BE2C (cell line): ENCODE measurements at places on chromosomes 4 and X.

- DNase-seq: no peak
These were observed 31.9 kb downstream of the CASP6 start for GRCh38 chr4:109671350-109671749.

DNA sequence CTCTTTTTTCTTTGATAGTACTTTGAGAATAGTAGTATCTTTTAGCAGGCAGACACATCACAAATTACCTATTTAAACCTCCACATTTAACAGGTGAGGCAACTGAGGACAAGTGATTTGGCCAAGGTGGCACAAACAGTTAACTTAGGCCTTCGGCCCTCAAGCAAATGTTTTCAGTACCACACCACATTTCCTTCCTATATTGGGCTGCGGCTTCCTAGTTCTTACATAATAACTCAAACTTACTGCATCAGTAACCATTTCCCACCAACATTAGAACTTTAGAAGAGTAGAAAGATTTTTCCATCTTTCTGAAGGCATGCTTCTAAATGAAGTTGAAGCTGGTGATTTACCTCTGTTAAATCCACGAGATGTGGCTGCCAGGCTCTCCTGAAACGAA is 63.2 kb upstream of the SLC4A4 start:
- no peak for DNase-seq

DNA sequence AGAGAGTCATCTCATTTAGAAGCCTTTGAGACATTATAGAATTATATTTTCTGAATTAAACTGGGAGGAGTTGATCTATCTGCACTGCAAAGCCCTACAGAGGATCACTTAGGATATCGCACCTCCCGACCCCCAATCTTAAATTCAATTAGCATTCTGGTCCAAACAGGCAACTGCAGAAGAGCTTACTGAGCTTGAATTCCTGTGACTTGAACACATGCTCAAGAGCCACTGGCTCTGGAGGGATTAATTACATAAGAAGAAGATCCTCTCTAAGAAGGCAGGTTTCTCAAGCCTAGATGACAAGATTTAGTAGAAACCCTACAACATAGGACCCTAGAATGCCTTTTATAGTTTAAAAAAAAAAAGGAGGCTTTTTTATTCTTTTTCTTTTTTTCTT is 548.9 kb downstream of the ARAP2 start:
- no peak for DNase-seq

DNA sequence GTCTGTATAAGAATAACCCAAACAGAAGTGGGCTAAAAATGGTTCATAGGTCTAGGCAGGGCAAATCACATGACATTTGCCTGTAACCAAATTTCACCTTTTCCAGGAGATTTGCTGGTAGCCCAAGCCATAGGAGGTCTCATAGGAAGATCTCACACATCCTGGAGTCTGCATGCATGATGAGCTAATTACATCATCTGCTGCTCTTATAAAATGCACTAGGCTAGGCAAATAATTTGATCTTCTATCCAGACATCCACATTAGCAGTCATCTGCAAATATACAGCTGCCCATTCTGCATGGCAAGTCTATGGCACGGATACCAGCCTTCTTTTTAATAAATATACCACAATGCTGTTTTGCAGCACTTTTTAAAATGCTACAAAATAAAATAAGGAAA is 87.2 kb downstream of the MAPK10 start:
- no peak for DNase-seq

DNA sequence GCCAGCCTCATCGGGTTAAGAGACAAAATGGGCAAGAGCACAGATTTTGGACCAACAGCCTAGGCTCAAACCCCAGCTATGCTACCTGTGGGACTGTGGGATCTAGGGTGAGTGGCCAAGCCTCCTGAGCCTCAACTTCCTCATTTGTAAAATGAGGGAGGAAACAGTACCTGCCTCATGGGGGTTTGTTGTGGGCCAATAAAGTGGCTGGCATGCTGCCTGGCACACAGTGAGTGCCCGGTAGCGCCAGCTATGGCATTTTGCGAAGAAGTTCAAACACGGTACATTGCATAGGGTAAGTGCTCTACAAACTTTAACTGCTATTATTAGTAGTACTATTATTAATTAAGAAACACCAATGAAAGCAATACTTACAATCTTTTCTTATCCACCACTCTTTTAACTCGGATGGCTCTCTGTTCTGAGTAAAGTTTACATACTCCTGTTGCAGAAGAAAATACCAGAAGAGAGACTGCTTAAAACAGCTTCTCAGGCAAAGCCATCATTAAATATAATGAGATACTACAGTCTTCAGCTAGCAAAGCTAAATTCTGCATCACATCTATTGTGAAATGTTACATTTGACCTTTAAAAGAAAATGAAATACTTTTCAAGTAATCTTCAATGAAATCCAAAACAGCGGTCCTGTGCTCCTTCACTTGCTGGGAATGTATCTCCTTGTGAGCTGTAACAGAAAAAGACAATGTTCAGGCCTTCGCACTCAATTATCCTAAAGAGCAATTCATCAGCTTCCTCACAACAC is 70.1 kb downstream of the NSG1 start:
- no peak for DNase-seq

- no peak for DNase-seq
These were observed 11.5 kb downstream of the CLCN4 start for GRCh38 chrX:10168226-10168625.

GRCh38 chr4:141132709-141133145 is 542 bp downstream of the RNF150 start:
- peak; percentile 68 for DNase-seq

GRCh38 chrX:112834031-112834845 is 6.4 kb downstream of the AMOT start:
- DNase-seq: no peak

DNA sequence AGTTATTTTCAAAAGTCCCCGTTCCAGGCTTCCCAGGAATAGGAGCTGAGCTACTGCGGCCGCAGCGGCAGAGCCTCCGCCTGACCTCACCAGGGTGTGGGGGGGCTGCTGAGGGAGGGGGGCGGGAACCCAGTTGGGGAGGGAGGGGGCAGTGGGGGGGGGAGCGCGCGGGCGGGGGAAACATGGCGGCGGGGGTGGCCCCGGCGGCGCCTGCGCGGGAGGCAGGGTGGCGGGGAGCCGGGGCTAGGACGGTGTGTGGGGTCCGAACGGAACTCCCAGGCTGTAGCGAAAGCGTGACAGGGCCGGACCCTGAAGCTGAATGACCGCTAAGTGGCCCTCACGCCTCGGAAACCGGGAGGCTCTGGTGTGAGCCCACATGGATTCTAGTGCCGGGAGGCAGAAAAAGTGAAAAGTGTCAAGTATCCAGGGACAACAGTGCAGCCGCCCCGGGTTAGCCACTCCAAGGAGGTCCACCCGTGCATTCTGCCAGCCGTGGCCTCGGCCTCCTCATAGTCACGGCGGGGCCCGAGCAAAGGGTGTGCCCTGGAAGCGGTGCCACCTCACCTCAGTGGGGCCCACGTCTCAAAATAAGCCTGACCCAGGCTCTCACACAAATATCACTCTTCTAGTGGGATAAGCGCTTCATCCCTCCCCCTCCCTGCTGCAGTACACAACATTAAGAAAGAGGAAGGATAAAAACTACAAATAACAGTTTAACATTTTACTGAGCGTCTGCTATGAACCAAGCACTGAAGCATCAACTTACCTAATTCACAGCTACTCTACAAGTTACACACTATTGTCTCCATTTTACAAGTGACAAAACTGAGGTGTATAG is at the start of gene KLHL13:
Gene KLHL13, minus strand, starts transcription at position 98 of the 838 bp plus-strand sequence. CDS start 88,337 bp downstream, outside the sequence.
- DNase-seq: peak; percentile 69

DNA sequence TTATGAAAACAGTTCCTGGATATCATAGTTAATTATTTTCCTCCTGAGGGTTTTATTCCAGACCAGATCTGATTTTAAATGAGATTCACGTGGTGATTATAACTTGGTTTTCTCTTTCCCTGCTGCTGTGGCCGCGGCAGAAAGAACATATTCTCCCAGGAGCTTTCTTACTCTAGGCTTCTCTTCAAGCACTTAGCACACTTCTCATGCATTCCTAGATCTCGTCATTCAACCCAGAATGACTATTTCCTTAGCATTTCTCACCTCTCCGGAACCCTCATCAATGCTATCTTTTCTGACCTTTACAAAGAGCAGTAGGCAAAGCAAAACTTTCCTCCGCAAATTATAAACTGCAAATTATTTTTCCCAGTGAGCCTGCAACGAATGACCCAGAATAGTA is 122.9 kb downstream of the GPAT3 start:
- no peak for DNase-seq

DNA sequence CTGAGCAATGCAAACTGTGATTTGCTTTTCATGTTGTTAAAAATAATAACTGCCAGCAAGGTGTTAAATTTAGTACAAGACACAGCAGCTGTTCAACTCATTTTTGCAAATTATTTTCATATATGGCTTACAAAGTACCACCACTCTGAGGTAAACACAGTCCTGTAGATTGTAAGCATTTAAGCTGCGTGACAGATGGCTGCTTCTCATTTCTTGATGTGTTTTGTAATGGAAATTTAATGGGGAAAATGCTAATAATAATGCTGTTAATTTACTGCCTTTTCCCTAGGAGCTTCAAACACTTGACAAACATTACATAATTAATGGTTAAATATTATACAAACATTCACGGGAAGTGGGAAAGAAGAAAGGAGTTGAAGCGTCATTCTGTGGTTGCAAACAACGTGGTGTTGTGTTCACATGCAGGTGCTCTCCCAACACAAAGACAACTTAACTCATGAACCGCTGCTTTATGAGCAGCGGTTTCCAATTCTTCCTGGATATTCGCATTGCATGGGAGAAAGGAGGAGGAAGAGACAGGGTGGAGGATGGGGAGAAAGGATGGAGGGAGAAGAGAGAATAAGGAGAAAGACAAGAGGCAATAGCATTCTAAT is 236.8 kb upstream of the VCX start:
- no peak for DNase-seq

DNA sequence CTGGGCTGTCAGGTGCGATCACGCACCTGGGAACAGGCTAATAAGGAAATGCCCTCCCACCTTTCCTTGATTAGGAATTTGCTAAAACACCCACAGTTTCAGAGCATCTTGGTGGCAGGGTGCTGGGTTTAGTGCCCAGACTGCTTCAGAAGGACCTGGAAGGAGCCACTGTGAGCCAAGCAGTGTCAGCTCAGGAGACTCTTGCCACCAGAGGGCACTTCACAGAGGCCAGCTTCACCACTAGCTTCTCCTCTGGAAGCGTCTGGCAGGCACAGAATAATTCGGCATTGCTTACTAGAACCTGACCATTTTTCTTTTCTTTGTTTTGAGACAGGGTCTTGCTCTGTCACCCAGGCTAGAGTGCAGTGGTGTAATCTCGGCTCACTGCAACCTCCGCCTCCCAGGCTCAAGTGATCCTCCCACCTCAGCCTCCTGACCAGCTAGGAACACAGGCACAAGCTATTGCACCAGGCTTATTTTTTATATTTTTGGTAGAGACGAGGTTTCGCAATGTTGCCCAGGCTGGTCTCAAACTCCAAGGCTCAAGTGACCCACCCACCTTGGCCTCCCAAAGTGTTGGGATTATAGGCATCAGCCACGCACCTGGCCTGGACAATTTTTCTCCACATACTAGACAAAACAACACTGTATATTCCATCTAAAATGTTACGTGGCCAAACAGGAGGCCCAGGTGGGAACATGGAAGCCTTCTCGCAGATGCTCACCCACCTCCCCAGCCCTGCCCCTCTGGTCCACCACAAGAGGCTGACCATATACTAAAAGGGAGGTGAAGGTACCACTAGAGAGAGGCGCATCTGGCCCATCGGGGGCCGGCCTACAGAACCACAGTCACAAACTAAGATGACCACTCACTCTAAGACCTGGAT is 14.1 kb downstream of the NOP14 start:
- no peak for DNase-seq

DNA sequence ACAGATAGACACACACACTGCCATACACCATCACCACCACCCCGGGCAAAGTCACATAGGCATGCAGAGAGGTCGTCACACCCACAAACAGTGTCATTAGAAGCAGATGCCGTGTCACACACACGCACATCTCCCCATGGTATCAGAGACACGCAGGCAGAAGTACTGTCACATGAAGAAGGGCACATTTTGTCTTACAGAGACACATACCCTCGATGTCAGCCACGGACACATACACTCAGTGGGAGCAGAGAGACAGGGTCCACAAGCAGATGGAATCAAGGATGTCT is 3.3 kb downstream of the NALF2 start:
- no peak for DNase-seq

GRCh38 chrX:155966876-155967275 is 30.6 kb upstream of the IL9R start:
- peak; percentile 52 for DNase-seq

DNA sequence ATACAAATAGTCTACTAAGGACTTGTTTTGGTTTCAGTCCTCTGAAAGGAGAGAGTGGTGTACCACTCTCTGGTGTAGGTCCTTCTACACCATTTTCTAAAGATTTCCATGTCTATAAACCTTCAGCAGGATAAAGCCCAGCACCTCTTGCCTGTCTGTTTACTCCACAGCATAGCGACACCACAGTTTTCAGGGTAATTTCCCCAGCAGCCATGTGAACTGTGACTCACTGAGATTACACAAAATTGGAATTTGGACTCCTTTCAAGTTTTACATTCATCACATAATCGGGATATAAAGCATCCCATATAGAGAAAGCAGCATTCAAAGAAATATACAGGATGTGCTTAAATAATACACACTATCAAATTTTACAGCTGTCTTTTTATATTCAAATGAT is 229.6 kb downstream of the PRDM5 start:
- peak; percentile 23 for DNase-seq

- DNase-seq: no peak
These were observed 48.5 kb upstream of the PRSS48 start for GRCh38 chr4:151228189-151229119.

DNA sequence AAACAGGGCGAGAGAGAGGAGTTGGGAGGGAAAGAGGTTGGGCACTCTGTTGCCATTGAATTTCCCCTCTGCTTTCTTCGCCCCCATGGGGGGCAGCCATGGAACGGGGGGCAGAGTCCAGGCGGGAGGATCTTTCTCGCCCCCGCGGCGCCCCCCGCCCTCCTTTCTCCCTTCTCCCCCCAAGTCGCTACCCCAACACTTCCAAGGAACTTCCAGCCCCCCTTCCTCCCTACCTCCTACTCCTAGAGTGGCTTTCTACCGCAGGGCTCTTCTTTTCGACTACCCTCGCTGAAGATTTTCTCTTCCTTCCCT is 594 bp upstream of the STAG2 start:
- DNase-seq: no peak

- DNase-seq: peak; percentile 73
These were observed 769 bp downstream of the TCEAL1 start for GRCh38 chrX:103629318-103630170.

- no peak for DNase-seq
These were observed 14.1 kb upstream of the PAPSS1 start for GRCh38 chr4:107734120-107734519.

- no peak for DNase-seq
These were observed 19.8 kb upstream of the ATXN3L start for GRCh38 chrX:13339607-13340006.
